Stimulated activated effector memory CD8-positive, alpha-beta T cell treated with anti-CD3 and anti-CD28 coated beads, Interleukin-12 subunit alpha, Interleukin-12 subunit beta, amount 100 ng/mL, for 72 hours (primary cell): ENCODE measurements at places on chromosomes 7 and 10.

- no peak for DNase-seq
Observed at GRCh38 chr7:20776214-20776911, 10.3 kb downstream of the SP8 start.

DNA sequence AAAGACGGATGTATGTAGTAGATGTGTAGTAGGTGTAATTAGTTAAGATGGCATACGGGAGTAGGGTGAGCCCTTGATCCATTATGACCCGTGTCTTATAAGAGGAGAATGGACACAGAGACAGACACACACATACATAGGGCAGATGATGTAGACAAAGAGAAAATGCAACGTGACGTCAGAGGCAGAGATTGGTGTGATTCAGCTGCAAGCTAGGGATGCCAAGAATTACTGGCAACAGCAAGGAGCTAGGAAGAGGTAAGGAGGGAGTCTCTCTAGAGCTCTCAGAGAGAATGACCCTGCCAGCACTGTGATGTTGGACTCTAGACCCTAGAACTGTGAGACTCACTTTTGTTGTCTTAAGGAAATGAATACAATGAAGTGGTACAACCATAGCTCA is 247.0 kb upstream of the HABP2 start:
- no peak for DNase-seq

DNA sequence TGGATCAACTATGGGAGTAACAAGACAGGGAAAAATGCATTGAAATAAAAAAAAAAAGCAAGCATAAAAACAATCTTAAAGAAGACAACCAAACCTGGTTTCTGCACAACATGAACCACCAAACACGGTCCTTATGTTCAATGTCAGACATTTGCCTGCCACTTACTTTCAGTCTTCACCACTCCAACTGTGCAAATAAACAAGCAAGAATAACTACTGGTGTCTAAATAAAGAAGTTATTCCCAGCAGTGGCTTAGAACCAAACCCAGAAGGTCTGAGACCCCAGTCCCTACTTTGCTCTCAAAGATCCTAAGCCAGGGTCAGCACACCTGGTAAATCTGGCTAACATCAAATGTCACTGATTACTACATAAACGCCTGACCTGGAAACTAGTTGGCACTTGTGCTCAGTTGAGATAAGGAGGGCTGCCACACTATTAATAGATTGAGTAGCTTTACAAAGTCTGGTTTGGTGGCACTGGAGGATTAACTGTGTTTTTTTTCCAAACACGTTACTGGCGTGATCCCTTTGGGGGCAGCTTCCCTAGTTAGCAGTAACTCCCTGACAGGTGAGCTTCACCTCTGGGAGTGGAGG is 62.7 kb upstream of the ABLIM1 start:
- no peak for DNase-seq

- DNase-seq: peak; percentile 19
Observed at GRCh38 chr10:103584216-103585010, 90.9 kb downstream of the NEURL1 start.

DNA sequence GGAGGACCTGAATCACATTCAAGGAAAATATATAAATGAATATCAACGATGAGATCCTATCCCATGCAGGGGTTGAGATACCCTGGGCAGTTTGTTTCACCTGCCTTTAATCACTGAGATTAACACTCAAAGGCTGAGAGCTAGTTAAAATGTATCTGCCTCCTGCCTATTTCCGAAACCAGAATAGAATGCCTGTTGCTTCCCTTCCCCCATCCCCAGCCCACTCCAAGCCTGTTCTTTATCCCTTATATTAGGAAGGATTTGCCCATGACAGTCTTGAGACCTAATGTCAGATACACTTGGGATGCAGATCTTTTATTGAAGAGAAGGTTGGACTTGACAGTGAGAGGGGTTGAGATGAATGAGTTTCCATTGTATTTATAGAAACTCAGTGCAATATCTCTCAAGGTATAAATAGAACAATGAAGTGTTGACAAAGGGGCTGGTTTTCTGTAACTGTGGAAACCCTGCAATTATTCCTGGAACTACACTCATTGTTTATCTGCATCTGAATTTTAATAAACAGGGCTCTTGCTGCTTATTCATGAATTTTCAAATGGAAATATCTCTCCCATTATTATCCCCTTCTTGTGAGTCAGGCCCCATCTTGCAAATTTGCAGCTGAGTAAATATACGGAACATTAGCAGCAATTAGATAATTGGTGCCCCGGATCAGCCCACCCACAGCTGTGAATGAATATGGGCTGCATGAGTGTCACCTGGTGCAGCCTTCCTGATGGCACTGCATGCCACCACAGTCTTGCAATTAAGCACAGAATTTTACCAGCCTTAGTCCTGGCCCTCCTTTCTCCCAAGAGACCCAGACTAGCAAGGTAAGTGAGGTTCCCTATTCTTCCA is 66.7 kb downstream of the SORCS3 start:
- DNase-seq: no peak
